ENCODE measurements at places on chromosomes 11 and 22. TPM values are rescaled to one million over a fixed set of nuclear protein-coding genes. Genes with fewer than 3 reads are reported as not detected.

DNA sequence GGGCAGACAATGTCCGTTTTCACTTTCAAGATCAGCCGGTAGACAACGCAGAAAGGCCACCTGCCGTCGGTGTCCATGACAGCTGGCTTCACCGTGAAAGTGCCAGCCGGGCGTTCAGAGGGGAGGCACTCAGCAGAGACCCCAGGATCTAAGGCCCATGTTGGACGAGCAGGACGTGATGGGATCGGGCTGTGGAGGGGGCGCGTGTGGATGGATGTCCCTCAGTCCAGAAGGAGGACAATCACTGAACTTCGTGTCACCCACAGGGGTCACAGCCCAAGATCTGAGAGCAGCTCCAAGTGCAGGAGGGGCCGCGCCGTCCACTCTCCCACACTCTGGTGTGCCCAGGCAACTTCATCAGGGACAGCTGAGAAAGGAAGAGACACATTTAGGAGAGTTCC lies 164.4 kb downstream of the BRD1 start:
- DNase-seq, result no peak

C11orf21 gene
- total RNA-seq, result 1.5 TPM

SLC1A2 gene
- 1.7 TPM for total RNA-seq

RHOD gene
- total RNA-seq, result not detected

Data from H4 (cell line).